Ecto neural progenitor cell (in vitro differentiated cells): ENCODE measurements at places on chromosomes 12 and 14.

GRCh38 chr14:52380294-52380693 lies 66.2 kb downstream of the PTGER2 start:
- DNase-seq = no peak

DNA sequence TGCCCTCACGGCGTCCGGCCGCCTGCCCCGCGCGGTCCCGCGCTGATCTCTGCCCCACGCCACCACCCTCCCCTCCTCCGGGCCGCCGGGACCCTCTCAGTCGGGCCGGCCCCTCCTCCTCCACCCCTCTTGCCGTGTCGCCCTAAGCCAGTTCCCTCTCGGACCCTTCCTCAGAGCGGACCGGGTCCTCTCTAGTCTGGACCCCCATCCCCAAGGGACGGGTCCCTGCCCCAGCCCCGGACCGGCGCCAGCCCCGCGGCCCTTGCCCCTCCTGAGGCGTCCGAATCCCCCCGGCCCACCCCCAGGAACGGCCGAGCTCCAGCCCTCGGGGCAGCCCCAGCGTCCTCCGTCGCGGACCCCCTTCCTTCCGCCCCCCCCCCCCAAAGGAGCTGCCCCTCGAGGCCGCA lies 485 bp downstream of the PPP4R4 start:
- no peak for DNase-seq

DNA sequence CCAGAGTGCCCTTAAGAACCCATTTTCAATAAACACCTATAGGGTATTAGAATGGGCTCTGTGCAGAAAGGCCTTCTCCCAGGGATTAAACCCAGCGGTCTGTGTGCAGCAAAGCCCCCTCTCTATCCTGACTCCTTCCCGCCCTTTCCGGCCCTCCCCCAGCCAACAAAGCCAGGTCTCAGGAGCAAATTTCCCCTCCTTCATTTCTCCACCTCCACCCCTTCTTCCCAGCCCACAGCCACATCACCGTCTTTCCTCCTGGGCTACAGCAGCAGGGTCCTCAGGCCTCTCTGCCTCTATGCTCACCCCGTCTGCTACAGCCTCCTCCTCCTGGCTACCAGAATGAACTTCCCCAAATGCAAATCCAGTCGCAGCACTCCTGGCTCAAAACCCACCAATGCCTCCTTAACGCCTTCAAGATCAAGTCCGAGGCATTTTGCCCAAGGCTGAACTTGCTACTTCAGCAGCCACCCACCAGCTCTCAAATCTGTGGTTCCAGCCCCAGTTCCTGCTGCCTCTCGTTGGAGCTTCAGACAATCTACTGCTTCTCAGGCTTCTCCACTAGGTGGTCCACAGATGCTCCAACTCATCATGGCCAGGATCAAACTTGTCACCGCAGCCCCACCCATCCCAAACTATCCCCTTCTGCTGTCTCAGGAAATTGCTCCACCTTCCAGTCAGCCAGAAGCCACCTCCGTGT lies 134.8 kb downstream of the BCL11B start:
- DNase-seq = peak; percentile 40

DNA sequence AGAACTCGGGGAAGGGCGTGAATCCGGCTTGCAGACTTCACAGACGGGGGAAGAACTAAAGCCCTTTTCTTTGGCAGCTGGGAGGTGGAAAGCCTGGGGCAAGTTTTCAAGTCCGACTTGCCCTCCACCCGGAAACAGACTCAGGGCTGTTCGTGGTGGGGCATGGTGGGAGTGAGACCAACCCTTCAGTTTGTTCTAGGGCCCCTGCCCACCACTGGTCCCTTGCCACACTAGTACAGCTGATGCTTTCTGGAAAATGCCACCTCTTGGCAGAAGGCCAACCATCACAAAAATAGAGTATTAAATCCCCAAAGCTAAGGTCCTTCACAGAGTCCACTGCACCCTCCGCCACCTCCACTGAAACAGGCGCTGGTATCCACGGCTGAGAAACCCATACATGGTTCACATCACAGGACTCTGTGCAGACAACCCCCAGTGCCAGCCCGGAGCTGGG lies 50.4 kb upstream of the DDX11 start:
- peak; percentile 42 for DNase-seq

DNA sequence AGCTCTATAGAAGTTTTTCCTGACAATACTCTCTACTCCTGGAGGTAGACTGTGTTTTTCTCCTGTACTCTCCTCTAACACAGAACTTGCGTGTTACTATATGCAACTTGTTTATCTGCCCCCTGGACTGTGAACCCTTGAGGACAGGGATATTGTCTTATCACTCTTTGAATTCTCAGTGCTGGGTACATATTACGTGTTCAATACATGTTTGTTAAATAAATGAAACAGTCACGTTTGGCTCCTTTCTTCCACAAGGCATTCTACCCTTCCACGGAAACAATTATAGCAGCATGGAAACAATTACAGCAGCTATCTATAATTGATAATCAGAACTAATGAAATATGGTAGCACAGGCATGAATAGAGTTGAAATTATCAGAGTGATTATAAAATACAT lies 50.7 kb downstream of the CRADD start:
- no peak for DNase-seq

DNA sequence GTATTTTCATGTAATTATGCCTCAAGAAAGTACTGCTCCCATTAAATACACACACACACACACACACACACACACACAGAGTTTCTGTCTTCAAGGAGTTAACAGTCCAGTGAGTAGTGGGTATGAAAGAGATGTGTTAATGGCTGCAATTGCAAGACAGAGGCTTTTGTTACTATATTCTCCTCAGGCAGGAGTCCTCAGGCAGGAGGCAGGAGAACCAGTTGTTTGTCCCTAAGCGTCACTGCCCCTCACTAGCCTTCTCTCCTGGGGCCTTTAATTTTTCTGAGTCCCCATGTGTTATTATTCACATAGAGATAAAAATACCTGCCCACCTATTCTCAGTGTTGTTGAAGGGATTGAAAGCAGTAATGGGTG lies 31.2 kb downstream of the DAD1 start:
- no peak for DNase-seq

DNA sequence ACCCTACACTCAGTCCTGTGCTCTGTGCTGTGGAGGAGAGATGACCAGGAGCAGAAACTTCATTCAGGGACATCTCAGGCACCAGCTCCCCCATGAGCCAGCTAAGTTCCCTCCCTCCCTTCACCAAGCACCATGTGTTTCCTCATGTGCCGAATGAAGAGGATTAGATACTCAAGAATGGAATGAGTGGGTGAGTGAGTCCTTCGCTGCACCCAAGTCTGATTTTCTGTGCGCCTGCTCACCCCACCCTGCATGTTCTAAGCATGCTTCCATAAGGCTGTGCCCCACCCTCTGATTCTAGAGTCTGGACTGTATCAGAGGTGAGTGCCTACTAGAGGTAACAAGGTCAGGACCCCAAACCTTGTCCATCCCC lies 12.1 kb downstream of the SERPINA5 start:
- no peak for DNase-seq

DNA sequence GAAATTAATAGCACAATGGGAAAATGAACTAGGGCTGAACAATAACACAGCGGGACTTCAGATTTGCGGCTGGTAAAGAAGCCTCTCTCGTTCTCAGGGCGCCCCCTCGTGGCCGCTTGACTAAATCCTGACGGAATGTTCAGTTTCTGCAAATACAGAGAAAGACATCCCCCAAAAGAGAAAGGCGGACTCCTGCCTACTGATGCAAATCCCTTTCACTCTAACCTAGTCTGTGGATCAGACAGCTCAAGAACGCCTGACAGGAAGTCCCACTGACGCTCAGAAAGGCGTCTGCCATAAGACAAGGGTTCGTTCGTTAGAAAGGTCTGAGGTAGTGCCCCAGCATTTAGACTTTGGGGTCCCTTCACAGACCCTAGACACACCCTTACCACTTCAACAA lies 2.5 kb downstream of the NUAK1 start:
- DNase-seq = peak; percentile 95

- DNase-seq = no peak
These were observed 11.5 kb upstream of the C14orf93 start for GRCh38 chr14:23021434-23021833.

GRCh38 chr14:95544588-95544987 lies 9.7 kb downstream of the GLRX5 start:
- DNase-seq = no peak

GRCh38 chr12:91851741-91852477 lies 293.7 kb downstream of the BTG1 start:
- DNase-seq = no peak

DNA sequence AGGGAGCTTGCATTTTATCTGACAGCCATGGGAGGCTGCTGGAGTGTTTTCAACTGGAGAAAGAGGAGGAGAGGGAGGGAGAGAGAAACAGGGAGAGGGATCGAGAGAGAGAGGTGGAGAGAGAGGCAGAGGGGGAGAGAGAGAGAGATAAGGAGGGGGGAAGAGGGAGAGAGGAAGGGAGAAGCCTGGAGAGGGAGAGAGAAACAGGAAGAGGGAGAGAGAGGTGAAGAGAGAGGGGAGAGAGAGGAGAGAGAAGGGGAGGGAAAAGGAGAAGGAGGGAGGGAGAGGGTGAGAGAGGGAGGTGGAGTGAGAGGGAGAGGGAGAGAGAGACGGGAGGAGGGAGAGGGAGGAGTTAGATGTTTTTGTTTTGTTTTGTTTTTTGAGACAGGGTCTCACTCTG lies 45.6 kb downstream of the DNAH10 start:
- no peak for DNase-seq

- no peak for DNase-seq
These were observed 136.9 kb downstream of the SLC38A1 start for GRCh38 chr12:46131732-46132469.

- no peak for DNase-seq
These were observed 5.9 kb downstream of the DHRS2 start for GRCh38 chr14:23641915-23642588.

DNA sequence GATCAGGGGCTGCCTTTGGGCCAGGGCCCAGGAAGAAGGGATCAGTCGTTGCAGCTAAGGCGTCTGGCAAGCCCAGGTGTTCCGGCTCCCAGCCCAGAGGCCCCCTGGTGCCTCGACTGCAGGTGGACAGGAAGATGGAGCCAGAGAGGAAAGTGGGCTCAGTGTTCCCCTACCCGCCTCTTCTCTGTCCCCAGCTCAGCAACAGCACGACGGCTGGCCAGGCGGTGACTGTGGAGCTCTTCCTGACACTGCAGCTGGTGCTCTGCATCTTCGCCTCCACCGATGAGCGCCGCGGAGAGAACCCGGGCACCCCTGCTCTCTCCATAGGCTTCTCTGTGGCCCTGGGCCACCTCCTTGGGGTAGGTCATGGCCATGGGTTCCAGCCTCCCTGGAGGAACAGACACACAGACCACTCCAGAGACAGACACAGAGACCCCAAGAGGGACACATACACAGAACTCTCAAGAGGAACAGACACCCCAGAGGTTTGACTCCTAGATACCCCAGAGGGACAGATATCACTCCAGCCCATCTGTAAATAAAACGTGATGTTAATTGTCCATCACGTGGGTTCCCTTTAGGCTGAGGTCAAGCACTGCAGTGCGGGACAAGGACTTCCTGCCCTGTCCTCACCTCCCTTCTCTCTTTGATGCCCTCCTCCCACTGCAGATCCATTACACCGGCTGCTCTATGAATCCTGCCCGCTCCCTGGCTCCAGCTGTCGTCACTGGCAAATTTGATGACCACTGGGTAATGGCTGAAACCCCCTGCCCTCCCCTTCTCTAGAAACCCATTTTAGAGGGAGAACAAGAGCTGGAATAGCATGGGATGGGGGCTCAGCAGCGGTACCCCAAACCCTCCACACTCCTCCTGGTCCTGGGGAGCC lies 3.7 kb downstream of the AQP2 start:
- no peak for DNase-seq

DNA sequence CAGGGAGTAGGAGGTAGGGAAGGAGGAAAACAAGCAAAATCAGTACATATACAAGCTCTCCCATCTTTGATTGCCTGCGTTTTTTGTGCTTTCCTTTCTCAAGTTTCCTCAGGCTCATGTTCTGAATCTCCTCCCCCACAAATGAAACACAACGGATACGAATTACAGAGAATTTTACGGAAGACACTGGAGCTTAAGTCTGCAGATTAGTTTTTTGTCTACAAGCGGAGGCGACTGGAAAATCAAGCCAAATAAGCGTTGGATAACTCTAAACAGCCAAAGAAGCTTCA lies 612 bp downstream of the WBP11 start:
- DNase-seq = no peak

- peak; percentile 65 for DNase-seq
These were observed 108.8 kb upstream of the ATF7IP start for GRCh38 chr12:14256555-14257169.

GRCh38 chr12:124597041-124597440 lies 29.6 kb upstream of the NCOR2 start:
- DNase-seq = no peak

DNA sequence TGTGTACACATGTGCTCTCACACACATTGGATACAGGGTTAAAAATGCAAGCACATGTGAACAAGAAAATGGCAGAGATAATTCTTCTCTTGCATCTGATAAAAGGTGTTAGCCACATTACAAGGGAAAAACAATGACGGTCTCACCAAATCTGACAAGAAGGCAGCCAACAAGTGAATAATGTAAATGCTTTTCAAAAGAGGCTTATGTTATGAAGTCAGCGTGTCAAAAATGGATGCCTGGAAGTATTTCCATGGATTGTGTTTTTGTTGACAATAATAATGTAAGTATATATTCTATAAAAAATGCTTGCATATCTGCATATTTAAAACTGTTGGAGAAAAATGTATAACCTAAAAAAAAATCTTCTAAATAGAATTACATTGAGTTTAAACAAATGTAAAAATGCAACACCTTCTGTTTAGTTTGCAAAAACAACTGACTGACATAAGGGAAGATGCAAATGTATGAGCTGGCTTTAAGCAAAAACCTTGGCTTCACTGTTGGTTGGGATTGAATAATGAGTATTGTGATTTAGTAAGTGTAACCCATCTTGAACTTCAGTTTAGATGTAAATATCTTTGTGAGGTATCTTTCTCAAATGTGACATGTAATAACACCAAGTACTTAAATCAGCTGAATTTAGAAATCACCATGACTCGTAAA lies 424.9 kb downstream of the PDZRN4 start:
- no peak for DNase-seq

DNA sequence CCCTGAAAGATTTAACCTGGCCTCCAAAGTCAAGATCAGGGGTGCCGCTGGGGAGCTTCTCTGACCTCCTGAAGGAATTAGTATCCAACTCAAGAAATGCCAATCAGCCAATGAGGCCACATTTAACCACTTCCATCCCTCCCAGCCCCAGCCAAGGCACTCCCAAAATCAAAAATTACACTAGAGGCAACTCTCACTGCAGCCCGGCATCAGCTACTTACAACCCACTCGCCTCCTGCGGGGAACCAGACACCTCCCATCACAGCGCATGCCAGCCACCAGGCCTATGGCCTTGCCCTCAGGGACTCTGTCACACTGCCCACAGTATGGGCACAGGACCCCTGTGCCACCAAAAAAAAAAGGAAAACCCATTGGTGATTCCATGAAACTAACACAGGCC lies 62.3 kb upstream of the DDX11 start:
- no peak for DNase-seq
